Lower leg skin (tissue), 4 donors: ENCODE measurements at places on chromosomes 4 and X. TPM values are rescaled to one million over a fixed set of nuclear protein-coding genes. Genes with fewer than 3 reads are reported as not detected.

DNA sequence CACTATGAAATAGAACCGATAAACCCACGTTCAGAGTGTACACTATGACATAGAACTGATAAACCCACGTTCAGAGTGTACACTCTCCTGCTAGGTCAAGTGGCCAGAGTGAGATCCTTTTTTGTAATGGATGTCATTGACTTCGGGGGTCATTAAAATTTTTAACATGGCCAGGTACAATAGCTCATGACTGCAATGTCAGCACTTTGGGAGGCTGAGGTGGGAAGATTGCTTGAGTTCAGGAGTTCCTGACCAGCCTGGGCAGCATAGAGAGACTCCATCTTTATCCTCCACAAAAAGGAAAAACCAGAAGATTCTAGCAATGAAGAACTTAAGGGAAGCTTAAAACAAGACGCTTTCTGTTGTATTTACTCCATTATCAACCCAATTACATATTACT is 439.7 kb upstream of the FRG1 start:
- DNase-seq, result no peak

DNA sequence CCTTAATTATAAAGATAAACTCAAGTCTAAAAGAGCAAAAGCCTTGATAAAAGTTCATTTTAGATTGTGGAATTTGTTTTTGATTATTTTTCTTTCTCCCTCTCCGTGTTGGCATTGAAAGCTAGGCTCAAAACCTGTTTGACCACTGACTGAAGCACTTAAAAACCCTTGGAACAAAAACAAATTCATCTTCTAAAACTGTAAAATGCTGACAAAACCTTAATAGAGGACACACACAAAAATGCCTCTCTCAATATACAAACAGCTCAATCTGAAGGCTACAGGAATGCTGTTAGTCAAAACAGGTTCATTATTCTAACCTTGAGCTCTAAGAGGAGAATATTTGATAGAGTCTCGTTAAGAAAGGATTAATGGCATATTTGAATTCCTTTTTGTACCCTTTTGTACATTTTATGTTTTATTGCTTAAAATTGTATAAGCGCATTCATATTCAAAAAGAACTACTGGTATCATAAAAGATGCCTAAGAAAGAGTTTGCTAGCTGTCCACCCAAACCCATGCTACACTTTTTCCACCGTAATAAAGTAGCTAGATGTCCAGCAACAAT is 74.3 kb upstream of the NAP1L5 start:
- DNase-seq, result no peak

- no peak for DNase-seq
Observed at GRCh38 chr4:6549445-6549844, 25.5 kb upstream of the MAN2B2 start.

DNA sequence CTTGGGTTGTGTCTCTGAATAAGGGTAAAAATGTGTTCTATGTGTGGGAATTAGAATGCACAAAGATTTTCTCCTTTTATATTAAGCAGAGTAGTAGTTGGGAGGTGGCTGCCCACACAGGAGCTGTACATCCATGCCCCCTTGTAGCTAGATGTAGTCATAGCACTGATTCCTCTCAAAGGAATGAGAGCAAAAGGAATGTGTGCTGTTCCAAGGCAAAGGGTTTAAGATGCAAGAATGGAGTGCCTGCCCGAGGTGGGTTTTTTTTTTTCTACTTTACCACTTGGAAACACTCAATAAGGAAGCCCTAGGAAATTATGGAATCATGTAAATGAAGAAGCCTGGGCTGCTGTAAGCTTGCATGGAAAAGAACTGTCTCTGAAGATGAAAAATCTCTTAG is 2183.2 kb upstream of the AGA start:
- no peak for DNase-seq

GRCh38 chr4:139025841-139026240 is 10.3 kb downstream of the NOCT start:
- no peak for DNase-seq

- no peak for DNase-seq
Observed at GRCh38 chr4:57373991-57374390, 263.8 kb upstream of the IGFBP7 start.

DNA sequence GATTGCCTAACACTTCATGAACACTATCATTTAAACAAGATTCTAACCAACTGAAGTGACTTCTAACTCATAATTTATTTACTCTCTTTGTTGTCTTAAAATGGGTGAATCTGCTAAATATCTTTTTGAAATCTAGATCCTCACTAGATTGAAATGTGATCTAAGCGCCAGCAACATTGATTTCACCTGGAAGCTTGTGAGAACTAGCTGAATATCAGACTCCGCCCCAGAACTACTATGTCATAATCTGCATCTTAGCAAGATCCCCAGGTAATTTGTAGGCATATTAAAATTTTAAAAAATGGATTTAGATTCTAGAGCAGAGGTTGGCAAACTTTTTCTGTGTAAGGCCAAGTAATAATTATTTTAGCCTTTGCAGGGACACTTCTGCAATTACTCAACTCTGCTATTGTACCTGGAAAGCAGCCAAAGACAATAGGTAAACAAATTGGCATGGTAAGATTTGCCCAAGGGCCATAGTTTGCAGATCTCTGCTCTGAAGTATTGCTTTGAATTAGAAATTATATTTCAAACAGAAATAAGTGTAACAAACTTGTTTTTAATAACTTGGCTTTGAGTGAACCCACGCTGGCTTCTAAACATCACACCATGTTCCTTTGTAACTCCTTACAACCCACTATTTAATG is 121.5 kb downstream of the REELD1 start:
- DNase-seq, result no peak

- no peak for DNase-seq
Observed at GRCh38 chrX:8278557-8278956, 107.5 kb upstream of the VCX2 start.

- DNase-seq, result peak; percentile 69
Observed at GRCh38 chrX:13432414-13433297, 112.8 kb upstream of the ATXN3L start.

DNA sequence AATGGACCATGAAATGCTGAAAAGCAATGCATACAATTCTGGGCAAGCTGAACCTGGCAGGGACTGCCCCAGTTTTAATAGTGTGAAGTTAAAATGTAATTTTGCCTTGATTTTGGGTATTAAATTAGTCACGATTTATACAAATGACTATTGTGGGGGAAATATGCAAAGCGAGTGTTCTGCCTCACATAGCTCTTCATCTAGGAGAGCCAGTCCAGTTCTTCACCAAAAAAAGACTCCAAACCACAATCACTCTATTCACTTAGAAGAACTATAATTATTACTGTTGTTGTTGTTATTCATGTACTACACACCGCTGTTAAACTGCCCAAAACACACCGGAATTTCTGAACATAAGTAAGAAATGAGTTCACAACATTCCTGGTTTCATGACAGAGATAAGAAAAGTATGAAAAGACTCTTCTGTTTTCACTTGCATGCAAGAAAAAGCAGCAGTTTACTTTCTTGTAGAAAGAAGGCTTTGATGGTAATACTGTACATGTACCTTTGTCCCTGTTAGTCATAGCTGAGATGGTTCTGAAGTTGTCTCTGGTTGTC is 101.9 kb downstream of the QRFPR start:
- DNase-seq, result no peak

- no peak for DNase-seq
Observed at GRCh38 chr4:2071252-2071911, 12.3 kb downstream of the NAT8L start.

DNA sequence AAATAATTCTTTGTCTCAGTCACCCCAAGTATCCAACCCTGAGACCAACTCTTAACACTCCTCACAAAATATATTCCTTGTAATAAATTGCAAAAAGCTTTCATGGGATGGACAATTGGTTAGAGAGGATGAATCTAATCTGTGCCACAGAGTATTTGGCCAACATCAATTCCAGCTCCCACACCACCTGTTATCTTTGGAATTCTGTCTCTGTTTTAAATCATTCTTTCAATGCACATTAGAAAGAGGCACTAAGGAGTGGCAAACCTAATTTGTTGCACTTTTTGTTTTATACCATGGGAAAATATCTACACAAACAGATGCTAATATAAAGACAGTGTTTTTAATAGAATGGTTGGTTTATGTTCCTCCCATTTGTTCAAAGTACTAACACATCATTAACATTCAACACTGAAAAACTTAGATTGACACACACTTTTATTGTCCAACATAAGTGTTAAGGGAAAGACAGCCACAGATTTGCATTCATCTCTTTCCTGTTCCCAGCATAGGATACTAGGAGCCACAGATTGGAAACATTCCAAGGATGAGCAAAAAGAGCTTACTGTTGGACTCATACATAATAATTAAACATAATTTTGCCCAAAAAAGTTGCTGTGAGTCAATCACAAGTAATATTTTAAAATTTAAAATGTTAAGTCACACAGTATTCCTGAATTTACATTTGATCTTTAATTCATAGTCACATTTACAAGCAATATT is 116.4 kb downstream of the PPA2 start:
- DNase-seq, result no peak

DNA sequence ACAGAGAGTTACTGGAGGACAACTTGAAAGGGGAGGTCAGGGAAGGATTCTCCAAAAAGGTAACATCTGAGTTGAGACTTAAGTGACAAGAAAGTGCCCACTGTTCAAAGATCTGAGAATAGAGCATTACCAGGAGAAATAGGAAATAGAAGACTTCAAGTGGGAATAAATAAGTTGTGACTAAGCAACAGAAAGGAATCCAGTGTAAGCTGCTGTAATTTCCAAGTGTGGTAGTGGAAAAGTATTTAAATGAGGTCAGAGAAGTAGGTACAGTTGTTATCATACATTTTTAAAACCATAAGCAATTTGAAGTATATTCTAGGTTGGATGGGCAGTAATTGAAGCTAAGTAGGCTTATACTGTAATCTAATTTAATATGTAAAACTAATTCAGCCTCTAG is 211.9 kb downstream of the FBXO8 start:
- no peak for DNase-seq

GRCh38 chr4:54386042-54386669 is 157.1 kb downstream of the PDGFRA start:
- no peak for DNase-seq

DNA sequence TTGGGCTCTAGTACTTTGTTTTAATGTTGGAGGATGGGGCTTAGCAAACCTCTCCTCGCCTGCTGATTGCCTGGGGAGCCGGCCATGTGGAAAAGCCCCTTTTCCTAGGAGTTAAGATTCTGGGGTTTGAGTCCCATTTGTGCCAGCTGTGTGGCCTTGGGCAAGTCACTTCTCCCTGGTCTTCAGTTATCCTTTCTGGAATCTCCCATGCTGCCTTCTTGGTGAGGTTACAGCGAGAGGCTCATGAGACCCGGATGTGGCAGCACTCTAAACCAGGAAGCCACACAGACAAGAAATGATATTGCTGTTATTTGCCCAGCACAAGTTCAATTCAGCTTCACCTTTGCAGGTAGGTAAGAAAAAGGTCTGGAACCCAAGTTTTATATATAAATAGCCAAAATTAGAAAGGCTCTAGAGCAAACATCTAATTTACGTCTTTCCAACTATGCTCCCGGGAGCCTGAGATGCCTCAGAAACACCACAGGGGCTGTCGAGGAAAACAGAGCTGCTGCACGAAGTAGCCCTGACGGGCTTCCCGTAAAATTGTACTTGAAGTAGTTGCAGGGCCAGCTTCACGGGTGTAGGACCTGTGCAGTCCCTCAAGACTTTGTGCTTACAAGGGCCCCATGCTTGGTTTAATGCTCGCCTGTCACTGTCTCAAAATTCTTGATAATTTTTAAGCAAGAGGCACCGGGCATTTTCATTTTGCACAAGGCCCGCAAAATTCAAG is 8.3 kb upstream of the SASH3 start:
- no peak for DNase-seq

DNA sequence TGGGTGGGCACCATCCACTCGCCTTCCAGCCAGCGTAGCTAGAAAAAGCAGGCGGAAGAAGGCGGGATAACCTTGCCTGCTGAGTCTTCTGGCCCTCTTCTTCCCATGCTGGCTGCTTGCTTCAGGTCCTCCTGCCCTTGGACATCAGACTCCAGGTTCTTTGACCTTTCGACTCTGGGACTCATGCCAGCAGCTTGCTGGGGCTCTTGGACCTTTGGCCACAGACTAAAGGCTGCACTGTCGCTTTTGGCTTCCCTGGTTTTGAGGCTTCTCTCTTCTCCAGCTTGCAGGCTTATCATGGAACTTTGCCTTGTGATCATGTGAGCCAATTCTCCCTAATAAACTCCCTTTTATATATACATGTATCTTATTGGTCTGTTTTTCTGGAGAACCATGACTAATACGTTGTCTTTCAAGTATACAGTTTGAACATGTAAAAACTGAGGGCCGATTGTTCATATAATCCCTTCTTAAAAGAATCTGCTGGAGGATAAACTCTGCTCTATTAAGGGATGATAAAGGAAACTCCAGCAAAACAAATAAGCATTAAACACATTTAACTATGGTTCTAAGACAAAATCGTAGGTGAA is 116.6 kb upstream of the LCORL start:
- no peak for DNase-seq

- no peak for DNase-seq
Observed at GRCh38 chrX:41276661-41277506, 57.1 kb upstream of the DDX3X start.

DNA sequence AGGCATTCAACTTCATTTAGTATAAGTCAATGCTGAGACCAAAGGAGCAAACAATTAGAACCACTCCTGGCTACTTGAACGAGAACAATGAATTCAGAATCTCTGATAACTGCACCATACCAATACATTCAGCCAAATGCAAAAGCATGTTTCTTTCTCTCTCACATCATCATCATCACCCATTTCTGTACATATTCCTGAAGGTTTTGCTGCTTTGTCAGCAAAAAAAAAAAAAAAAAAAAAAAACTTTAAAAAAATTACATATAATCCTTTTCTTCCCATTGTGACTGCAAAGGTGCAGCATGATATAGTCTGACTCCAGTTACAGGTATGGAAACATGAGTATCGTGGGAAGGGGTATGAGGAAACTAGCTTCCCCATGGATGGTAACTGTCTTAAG is 35.6 kb downstream of the FBXW7 start:
- no peak for DNase-seq

DNA sequence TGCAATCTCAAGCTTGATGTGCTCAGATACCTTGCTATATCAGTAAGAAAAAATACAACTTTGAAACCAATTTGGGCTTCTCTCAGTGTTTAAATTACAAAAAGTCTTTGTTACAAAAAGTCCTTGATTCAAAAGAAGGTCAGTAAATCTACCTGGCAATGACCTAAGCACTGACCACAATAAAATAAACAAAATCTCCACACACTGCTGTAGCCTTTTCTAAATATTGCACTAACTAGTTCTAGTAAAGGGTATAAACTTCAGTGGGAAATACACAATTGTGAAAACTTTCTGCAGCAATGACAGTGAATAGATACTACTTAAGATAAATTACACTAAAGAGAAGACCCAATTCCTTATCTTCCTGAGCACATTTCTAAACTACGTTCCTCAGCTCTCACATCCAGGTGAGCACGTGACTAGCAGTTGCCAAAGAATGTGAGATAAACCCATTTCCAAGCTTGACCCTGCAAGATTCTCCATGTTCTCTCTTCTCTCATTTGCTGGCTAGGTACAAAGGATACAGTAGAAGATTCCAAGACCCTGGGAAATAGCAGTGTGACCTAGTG is 81.4 kb upstream of the GPR34 start:
- no peak for DNase-seq

- DNase-seq, result peak; percentile 15
Observed at GRCh38 chr4:151029537-151029936, 14.5 kb upstream of the LRBA start.

- DNase-seq, result no peak
Observed at GRCh38 chr4:11743236-11743635, 314.5 kb upstream of the HS3ST1 start.

Gene NXF3
- 1.7 TPM for total RNA-seq

Gene C1GALT1C1
- 10.0 TPM for total RNA-seq

Gene NUDT11
- 2.3 TPM for total RNA-seq
